NCI-H187 treated with DMSO at 0.1 percent for 48 hours (cell line): ENCODE measurements at places on chromosomes 11 and 22.

- no peak for DNase-seq
These were observed 7.1 kb downstream of the SFI1 start for GRCh38 chr22:31503211-31503964.

- no peak for DNase-seq
These were observed 4.9 kb downstream of the NDUFC2 start for GRCh38 chr11:78074756-78075155.

GRCh38 chr22:41478891-41479521 lies 10.1 kb downstream of the ACO2 start:
- no peak for DNase-seq

GRCh38 chr11:92411431-92411830 lies 186.8 kb downstream of the FAT3 start:
- DNase-seq = no peak

DNA sequence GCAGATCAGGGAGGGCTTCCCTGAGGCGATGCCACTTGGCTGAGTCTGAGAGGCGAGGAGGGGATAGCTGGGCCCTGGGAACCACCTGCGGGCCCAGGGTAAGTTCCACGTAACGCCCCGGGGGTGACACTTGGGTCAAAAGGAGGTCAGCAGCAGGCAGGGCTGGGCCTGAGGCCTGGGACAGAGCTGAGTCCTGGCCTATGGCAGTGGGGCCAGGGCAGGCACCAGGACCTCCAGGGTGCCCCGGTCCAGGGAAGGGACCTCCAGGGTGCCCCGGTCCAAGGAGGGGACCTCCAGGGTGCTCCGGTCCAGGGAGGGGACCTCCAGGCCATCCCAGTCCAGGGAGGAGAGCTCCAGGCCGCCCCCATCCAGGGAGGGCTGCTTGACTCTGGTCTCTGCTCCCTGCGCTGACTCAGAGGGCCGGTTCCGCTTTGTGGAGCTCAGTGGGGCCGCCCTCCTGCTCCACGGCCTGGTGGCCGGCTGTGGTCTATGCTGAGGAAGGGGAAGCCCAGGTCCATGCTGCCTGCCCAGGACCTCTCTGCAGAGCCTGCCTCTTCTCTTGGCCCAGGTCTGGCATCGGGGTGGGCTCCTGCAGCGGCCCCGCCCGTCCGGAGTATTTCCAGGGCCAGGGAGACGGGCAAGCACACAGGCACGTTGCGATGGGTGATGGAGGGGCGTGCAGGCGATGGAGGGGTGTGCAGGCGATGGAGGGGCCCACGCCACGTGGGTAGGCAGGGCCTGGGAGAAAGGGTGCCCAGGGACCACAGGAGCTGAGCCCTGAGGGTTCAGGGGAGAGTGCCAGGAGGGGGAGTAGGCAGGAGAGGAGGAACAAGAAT lies 19.5 kb upstream of the WNT7B start:
- DNase-seq = no peak

DNA sequence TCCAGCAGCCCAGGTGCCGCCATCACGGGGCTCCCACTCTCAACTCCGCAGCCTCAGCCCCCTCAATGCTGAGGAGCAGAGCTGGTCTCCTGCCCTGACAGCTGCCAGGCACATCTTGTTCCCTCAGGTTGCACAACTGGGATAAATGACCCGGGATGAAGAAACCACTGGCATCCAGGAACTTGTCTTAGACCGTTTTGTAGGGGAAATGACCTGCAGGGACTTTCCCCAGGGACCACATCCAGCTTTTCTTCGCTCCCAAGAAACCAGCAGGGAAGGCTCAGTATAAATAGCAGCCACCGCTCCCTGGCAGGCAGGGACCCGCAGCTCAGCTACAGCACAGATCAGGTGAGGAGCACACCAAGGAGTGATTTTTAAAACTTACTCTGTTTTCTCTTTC lies at the start of gene SAA1:
Gene SAA1 (plus strand): TSS at position 316 of the 400 bp plus-strand sequence. CDS start 624 bp downstream, outside the sequence.
- DNase-seq = no peak

- no peak for DNase-seq
These were observed 5.9 kb upstream of the BDNF start for GRCh38 chr11:27705873-27706820.

DNA sequence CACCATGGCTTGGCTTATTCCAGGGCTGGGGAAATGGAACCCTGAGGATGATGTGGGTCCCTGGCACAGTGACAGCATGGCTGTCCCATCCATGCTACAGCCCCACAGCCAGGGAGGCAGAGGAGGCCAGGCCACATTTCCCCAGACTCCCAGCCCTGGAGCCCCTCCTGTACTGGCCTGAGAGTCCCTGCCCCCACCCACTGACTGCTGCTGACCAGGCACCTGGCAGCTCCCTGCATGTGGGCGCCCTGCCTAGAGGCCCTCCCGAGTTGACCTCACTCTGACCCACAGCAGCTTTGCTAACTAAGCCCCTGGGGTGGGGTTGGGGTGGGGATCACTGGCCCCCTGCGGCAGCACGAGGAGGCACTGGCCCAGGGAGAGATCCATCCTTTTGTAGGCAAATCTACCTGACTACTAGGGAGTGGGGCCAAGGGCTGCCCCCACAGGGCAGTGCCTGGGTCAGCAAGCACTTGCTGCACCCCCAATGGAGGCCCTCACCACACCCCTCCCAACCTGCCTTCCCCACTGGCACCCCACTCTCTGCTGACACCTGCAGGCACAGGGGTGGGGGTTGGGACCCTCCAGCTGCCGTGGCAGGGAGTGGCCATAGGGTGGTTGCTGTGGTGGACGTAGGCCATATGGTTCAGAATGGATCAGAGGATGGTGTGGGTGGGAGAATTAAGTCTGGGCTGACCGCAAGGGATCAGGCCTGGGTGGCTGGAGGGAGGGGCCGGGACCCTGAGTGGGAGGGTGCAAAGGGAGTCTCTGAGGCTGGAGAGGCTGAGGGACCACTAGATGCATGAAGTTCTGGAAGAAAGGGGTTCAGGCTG lies 17.4 kb downstream of the ARVCF start:
- no peak for DNase-seq
